NCI-H187 treated with DMSO at 0.1 percent for 48 hours (cell line): ENCODE measurements at places on chromosomes 16 and 17.

GRCh38 chr17:32529604-32530003, 42.8 kb downstream of the CDK5R1 start:
- DNase-seq = no peak

GRCh38 chr17:57132663-57133062, 47.6 kb downstream of the AKAP1 start:
- no peak for DNase-seq

DNA sequence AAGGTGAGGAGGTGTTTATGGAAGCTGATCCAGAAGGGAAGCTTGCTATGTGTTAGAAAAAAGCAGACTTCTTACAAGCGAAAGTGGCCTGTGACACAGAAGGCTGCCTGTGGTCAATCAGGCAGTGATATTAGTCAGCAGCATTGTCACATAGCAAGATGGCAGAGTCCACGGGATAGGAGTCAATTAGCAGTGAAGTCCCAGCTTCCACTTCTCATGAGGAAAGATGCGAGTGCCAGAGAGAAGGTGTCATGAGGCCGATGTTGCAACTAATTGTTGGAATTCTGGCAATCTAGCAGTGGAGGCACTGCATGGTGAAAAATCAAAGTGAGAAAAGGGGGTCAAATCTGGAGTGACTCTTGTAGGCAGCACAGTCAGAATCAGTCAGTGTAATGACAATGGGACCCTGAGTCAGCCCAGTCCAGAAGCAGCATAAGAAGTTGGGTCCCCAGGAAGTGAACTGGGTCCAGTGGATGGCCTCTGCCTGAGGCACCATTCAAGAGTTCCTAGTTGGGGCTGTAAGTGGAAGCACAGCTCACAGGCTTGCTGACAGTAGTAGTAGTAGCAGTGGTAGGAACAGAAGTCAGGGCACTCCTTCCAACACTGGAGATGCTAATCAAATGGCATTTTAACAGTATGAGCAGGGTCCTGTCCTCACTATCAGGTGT, 85.1 kb downstream of the TNFRSF13B start:
- DNase-seq = no peak

DNA sequence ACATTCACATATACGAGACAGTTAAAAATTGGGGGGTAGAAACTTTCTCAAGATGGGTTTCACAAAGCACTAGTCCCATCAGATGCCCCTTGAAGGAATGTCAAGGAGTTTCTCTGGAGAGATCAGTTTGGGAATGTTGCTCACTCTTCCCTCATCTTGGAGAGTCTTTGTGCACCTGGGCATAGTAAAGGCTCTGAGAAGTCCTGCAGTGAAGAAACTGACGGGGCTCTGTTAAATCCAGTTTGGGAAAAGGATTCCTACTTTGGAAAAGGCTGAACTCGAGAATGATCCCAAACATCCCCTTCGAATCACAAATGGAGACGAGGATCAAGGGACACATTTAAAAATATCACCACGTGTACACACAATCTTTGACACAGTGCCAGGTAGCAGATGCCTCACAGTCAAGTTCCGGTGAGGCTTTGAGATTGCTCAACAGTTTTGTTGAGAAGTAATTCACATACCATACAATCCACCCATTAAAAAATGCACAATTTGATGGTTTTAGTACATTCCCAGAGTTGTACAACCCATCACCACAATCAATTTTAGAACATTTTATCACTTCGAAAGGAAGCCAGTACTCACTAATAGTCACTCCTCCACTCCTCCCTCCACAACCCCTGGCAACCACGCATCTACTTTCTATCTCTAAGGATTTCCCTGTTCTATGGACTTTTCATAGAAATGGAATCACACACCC, 203.4 kb upstream of the FOXF1 start:
- no peak for DNase-seq

DNA sequence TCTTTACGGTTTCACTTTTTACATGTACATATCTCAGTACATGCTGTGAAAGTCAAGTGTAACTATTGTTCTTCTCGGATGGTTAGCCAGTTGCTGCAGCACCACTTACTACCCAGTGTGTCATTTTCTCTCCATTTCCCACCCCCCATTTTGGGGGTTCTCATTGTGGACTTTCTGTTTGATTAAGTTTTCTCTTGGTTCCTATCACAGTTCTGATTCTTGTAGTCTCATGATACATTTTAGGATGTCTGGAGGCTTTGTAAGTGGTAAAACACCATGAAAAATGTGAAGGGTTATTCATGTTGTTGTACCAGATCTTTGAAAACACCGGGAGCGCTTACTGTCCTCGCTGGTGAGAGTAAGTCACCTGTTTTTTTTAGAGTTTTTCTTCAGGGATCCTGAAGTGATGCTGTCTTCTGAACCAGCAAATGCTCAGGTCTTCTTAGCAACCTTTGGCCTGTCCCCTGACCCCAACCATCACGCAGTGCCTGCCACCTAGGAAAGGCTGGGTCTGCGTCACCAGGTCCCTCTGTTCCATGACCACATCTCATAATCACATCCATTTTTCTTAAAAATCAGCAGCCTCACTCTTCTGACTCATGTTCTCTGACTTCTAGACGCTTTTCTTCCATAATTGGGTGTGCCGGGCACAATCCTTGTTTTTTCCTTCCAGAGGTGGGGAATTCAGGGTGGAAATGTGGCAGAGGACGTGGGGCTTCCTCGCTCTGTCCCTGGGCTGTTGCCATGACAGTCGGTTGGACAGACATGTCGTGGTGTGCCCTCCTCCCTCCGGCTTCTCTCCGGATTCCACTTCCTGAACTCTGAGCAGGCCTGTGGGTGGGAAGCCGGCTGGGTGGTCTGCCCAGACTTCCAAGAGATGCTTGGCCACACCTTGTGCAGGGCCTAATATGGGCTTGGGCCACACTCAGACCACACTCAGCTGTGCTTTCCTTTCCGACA, 102.6 kb downstream of the NTN1 start:
- no peak for DNase-seq

DNA sequence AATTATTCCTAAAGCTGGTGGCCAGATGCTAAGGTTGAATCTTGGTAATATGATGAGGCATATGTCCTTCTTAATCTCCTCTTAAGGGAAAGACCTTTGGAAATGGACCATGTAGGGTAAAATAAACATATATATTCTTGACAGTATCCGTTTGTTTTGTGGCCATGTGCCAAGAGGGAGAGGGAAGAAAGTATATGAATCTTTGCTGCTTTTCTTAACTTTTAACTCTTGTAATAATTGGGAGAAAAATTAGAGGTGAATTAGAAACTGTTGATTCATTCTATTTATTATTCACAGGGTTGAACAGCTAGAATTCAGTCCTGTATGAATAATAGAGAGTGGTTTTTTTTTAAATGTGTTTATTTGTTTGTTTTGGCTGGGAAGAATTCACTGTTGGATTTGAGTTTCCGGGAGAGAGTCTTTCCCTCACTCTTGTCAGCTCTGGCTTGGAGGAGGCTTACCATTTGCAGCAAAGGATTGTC, 31.6 kb downstream of the AATF start:
- DNase-seq = no peak

DNA sequence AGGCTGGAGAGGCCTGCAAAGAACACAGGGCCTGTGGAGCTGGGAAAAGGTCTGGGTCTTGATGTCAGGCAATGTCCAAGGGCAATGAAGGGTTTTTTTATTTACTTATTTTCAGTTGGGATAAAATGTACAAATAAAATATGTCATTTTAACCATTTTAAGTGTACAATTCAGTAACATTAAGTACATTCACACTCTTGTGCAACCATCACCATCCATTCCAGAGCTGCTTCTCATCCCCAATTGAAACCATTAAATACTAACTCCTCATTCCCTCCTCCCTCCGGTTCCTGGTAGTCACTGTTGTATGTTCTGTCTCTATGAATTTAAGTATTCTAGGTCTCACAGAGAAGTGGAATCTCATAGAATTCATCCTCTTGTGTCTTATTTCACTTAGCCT, 444.7 kb downstream of the HS3ST3B1 start:
- DNase-seq = no peak

GRCh38 chr17:16975744-16976625, 4.1 kb upstream of the TNFRSF13B start:
- no peak for DNase-seq

DNA sequence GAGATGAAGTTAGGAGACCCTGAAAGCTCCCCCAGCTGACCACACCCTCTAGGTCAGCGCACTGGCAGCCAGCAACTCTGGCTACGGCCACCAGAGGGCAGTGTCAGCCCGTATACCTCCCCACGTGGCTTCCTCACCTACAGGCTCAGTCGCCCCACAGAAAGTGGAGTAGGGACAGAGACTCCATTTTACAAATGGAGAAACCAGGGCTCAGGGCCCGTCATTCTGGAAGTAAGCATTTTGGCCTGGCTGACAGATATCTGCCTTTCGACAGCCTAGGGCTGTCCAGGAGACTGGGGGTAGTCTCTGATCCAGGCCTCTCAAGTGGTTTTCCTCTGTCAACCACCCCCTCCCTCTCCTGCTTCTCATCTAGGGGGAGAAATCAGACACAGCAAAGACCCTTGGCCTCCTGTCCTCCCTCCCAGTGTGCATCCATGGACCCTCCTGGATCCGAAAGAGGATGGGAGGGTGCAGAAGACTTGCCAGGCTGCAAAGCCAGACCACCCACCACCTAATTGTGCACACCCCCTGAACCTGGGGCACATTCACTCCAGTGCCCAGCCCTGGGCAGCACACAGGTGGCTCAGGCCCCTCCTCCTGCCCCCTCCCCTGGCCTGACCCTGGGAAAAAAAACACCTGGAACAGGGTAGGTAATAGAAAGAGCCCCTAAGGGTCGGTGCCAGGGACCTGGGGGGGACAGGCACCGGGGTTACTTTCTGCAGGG, 3.8 kb upstream of the HAP1 start:
- no peak for DNase-seq

DNA sequence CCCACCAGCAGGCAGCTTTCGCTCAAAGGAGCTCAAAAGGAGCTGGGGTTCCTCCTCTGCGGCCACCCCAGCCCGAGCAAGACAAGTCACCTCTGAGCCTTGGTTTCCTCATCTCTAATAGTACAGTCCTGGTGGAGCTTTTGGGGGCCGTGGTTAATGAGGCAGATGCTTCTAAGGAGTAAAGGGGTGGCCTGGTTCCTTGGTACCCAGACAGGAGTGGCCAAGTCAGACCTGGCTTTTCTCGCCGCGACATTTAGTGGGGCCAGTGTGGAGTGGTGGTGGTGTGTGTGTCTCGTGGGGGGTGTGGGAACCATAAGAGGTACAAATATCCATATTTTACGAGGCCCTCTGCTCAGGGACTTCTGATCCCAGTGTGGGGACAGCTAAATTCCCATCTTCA, 6.7 kb downstream of the FOXF1 start:
- no peak for DNase-seq

GRCh38 chr16:77468831-77469230, 34.0 kb upstream of the ADAMTS18 start:
- no peak for DNase-seq

GRCh38 chr16:49828533-49829267, 27.2 kb downstream of the ZNF423 start:
- no peak for DNase-seq

GRCh38 chr17:64786337-64786736, 124.2 kb upstream of the SMURF2 start:
- DNase-seq = no peak

DNA sequence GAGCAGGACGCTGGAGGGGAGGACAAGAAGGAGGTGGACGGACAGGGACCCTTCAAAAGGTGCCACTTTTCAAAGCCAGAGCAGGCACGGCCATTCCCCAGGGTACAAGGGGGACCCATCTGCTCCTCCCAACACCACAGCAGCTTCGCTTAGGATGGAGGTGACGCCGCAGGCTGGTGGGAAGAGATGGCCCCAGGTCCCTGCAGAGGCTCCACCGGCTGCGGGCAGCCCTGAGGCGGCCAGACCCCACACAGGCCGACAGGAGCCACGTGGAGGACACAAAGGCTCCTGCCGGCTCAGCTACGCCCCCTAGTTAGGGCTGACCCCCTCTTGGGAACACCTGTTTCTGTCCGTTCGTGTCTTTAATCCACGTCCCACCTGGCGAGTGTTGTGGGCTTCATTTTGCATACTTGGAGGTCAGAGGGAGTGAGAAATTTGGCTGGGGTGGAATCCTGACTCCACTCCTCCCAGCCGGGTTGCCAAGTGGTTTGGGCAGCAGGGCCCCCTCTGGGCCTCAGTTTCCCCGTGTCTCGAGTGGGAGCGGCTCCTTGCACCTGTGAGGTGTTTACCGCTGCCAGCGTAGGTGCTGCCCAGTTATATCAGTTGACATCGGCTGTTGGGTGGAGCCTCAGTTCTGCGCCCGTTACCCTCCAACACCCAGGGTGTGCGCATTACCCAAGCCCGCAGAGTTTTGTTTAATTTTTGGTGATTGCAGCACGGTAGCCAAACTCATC, 5.8 kb upstream of the FN3KRP start:
- no peak for DNase-seq

- no peak for DNase-seq
Observed at GRCh38 chr16:31472709-31473203, 804 bp downstream of the TGFB1I1 start.

DNA sequence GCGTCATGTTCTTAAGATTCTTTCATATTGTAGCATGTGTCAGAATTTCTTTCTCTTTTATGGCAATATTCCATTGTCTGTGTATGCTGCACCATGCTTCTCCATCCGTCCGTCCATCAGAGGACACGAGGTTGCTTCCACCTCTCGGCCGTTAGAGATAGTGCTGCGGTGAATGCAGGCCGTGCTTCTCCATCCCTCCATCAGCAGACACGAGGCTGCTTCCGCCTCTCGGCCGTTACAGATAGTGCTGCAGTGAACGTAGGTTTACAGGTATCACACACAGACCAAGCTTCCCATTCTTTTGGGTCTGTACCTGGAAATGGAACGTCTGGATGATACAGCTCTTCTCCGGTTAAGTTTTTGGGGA, 113.5 kb downstream of the CMIP start:
- no peak for DNase-seq

DNA sequence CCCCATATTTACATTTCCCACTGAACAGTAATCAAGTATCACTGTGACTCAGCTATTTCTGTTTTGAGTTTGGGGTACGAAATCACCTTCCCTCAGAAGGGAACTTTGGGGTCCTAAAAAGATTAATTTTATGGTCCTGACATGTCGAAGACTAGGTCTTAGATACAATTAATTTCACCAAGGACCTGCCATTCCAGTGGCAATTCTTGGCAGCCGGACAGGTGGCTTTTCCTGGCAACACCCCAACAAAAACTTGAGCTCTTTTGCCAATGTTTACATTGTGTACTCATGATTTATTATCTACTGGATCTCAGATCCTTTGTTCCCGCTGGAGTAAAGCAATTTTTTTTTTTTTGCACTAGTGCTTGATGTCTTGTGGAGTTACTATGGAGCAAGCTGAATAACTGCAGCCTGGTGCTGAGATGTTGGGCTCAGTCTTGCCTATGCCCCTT, 14.4 kb downstream of the SLFN5 start:
- DNase-seq = peak; percentile 62

GRCh38 chr17:62703776-62704380, 76.4 kb downstream of the MRC2 start:
- DNase-seq = no peak

DNA sequence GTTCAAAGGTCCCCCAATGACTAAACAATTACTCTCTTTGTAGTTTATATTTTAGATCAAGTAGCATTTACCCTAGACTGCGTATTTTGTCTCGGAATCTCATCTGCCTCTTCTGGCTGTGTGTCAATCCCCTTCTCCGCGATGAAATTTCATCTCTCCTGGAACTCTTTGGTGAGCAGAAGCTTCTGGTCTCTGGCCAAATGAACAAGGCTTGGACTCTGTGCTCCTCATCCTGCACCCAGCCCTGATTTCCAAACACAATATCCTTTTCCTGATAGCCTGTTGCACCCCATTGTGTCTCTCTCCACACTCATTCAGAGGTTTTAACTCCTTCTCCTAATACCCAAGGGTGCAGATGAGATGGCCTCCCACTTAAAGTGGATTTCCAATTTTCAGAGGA, 609.4 kb upstream of the CDH5 start:
- DNase-seq = no peak

GRCh38 chr17:66941249-66941648, 23.3 kb upstream of the CACNG4 start:
- DNase-seq = no peak
